RWPE1 (cell line): ENCODE measurements at places on chromosomes 6 and 20.

GRCh38 chr20:45842169-45842812 is 8.7 kb downstream of the SNX21 start:
- no peak for DNase-seq

DNA sequence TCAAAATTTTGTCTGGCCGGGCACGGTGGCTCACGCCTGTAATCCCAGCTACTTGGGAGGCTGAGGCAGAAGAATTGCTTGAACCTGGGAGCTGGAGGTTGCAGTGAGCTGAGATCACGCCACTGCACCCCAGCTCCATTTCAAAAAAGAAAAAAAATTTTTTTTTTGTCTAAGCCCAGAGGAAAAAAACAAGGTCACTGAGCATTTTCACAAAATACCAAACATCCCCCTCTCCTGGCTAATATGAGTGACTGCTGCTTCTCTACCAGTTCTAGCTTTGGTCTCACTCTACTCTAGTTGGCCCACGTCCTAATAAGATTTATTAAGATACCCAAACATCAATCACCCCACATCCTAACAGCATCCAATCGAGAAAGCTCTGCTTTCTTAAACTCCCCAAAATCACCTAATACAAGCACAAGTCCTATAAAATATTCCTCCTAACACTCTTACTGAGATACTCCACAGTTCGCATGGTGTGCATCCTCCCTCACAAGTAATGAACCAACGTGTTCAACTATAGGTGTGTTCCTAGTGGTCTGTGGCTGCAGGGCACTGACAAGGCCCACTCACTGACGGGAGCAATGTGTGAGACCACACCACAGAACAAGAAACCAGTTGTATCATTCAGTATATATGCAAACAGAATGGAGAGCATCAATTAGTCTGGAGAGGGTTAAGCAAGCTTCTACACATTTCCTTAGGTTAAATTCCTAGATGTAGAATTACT is 64.2 kb downstream of the FKBP5 start:
- DNase-seq = no peak

DNA sequence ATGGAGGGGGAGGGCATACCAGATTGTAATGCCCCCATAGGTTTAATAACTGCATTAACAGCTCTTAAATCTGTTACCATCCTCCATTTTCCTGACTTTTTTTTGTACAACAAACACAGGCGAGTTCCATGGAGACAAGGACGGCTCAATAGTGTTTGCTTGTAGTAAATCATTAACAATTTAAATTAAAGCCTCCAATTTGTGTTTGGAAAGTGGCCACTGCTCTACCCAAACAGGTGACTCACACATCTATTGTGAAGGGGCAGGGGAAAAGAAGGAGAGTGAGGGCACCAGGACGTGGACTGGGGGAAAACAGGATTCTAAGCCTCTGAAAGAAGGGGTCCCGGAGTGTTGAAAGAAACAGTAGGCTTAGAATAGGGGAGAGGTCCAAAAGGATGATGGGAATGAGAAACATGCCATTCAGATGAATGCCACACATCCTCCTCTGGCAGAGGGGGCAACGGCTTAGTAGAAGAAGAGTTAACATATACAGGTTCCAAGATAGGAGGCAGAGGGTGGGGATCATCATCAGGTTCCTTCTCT is 6.9 kb downstream of the GLYATL3 start:
- DNase-seq = no peak

GRCh38 chr6:3748208-3749066 is 3.1 kb downstream of the PXDC1 start:
- DNase-seq = peak; percentile 67

DNA sequence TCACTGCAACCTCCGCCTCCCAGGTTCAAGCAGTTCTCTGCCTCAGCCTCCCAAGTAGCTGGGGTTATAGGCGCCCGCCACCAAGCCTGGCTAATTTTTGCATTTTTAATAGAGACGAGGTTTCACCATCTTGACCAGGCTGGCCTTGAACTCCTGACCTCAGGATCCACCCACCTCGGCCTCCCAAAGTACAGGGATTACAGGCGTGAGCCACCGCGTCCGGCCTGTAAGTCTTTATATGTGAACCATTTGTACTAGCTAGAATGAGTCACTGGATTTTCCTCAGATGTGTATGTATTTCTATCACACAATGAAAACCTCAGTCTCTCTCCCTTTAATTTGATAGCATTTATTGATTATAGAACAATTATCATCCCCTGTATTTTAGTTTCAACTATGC is 34.0 kb downstream of the ITCH start:
- no peak for DNase-seq
